Mesothelial cell of epicardium (in vitro differentiated cells): ENCODE measurements at places on chromosomes 4 and X.

DNA sequence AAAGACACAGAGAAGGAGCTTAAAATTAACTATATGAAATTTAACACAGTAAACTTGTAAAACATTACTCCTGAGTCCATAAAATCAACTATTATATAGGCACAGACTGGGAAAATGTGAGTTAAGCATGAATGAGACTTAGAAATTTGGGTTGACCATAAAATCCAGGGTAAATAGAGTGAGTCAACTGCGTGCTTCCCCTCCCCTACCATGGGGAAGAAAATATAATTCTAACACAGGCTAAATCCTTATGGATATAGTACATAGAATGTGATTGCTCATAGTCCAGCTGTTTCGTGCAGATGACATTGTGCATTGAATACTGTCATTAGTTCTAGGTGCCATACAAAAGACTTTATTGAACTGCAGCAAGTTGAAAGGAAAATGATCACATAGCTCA lies 42.2 kb downstream of the KLHL5 start:
- DNase-seq = no peak

GRCh38 chr4:175405961-175406360 lies 406.1 kb downstream of the GPM6A start:
- DNase-seq = no peak

DNA sequence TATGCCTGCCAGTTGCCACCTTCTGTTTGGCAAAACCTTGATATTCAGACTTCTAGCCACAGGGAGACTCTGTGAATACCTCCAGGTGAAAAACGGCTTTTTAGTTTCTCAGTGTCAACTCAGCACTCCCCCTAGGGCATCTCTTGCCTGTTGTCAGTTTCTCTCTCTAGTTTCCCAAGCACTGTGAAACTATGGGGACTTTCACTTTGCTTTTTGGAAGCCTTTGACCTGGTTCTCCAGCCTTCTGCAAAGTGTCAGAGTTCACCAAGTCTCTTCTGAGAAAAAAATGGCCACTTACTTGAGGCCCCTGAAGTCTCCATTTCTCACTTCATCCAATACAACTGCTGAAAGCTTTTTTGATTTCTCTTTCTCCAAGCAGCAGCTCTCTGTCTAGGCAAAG lies 521.5 kb downstream of the INPP4B start:
- DNase-seq = no peak

GRCh38 chr4:3871181-3871852 lies 105.1 kb downstream of the ADRA2C start:
- DNase-seq = peak; percentile 78

- no peak for DNase-seq
These were observed 738.6 kb upstream of the GRIA3 start for GRCh38 chrX:122445466-122445865.

GRCh38 chr4:53490965-53491622 lies 100.2 kb downstream of the LNX1 start:
- no peak for DNase-seq

- DNase-seq = no peak
These were observed 1506.0 kb downstream of the PCDH7 start for GRCh38 chr4:32226204-32226603.

DNA sequence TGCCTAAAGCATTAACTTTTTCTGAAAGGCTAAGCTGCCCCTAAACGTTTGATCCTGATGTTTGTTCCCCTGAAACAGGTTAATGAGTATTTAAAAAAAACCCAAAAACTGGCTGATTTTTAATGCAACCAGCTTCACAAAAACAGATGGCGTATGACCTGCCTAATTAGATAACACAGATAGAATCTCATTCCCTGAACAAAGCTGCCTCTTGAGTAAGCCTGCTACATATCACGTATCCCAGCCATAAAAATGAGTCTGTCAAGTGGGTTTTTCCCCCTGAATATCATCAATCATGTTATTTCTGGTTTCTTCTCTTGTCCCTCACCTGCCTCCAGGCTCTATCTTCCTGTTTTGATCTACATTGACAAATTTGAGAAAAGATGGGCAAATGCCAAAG lies 154.2 kb upstream of the FAM9B start:
- no peak for DNase-seq

- no peak for DNase-seq
These were observed 7.3 kb downstream of the SMIM31 start for GRCh38 chr4:164761241-164761640.

DNA sequence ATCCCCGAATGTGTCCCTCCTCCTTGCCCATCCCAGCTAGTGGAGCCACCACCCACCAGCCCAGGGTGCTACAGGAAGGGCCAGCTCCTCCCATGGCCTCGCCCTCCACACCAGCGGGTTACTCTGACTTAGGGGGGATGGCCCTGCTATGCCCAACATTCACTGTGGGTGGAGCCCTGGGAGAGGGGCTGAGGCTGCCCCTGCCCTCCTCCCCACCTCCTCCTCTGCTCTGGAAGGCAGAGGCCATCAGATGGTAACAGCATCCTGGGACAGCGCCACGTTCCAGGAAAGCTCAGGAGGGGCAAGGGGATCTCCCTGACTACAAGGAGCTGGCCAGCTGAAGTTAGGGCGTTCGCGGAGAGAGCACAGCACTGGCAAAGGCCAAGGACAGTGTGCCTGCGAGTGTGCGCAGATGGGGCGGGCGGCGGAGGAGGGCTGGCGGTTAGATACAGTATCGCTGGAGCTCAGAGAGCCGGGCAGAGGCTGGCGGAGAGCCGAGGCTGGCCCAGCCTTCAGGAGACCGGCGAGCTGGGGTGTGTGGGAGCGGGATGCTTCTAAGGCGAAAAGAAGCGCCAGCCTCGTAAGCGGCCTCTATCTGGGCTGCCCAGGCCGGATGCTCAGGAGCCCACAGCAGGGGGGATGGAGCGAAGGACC lies 1.5 kb downstream of the JAKMIP1 start:
- no peak for DNase-seq

GRCh38 chrX:13373027-13373426 lies 53.2 kb upstream of the ATXN3L start:
- no peak for DNase-seq

DNA sequence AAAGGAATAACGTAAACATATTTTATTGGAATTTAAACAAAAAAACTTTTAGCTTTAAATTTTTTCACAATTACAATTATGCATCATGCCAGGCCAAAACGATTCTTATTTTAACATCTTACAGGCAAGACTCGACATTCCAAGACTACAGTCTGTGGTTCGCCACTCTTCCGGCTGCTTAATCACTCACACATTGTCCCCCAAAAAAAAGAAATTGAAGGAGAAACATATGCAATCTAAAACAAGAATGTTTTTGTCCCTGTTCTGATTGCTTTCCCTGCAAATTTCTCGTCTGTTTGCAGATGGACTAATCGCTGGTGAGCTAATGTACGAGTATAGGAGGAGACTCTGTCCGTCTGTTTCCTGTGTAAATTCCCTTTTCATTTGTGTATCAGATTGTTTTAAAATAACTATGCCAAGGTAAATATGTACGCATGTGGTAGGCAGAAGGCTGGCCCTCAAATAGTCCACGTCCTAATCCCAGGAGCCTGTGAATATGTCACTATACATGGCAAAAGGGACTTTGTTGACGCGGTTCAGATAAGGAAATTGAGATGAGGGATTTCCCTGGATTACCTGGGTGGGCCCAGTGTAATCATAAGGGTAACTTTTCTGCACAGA lies 37.7 kb upstream of the MTNR1A start:
- no peak for DNase-seq

DNA sequence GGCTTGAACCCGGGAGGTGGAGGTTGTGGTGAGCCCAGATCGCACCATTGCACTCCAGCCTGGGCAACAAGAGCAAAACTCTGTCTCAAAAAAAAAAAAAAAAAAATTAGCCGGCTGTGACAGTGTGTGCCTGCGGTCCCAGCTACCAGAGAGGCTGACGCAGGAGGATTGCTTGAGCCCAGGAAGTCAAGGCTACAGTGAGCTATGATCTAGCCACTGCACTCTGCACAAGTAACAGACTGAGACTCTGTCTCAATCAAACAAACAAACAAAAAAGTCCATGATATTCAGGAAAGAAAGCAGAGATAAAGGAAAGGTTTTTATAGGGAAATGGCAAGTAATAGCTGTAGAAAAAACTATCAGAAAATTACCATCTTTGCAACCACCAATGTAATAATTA lies 2.1 kb upstream of the LAGE3 start:
- DNase-seq = no peak

GRCh38 chrX:11151799-11152559 lies 40.8 kb downstream of the HCCS start:
- no peak for DNase-seq

GRCh38 chr4:48047421-48047844 lies 30.9 kb downstream of the NIPAL1 start:
- DNase-seq = no peak

- DNase-seq = no peak
These were observed 55.9 kb upstream of the IL15 start for GRCh38 chr4:141580523-141580922.

- no peak for DNase-seq
These were observed 48.1 kb upstream of the FAM9C start for GRCh38 chrX:13092455-13092941.

DNA sequence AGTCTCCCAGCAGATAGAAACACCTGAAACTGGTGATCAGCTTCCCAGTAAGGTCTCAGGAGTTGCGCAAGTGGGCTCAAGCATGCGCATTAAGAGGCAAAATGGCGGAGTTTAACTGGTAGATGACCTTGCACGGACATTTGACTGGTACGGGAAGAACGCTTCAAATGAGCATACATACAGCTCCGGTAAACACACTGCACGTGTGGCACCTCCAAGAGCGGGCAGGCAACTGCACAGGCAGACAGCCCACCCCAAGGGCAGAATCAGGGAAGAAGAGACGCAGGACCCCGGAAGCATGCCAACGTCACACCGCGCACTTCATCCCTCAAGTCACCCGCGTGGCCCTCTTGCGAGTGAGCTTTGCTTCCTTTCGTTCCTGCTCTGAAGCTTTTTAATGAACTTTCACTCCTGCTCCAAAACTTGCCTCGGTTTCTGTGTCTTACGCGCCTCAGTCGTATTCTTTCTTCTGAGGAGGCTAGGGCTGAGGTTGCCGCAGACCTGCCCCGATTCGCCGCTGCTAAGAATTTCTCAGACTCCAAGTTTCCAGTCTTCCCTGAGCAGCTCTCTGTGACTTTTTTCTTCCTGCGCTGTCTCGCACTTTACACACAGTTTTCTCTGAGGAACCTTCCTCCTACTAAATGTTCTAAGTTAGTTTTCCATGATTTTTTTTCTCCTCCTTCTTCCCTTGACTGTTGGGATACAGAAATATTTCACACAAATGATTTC lies 180.7 kb upstream of the ZFP42 start:
- DNase-seq = no peak

DNA sequence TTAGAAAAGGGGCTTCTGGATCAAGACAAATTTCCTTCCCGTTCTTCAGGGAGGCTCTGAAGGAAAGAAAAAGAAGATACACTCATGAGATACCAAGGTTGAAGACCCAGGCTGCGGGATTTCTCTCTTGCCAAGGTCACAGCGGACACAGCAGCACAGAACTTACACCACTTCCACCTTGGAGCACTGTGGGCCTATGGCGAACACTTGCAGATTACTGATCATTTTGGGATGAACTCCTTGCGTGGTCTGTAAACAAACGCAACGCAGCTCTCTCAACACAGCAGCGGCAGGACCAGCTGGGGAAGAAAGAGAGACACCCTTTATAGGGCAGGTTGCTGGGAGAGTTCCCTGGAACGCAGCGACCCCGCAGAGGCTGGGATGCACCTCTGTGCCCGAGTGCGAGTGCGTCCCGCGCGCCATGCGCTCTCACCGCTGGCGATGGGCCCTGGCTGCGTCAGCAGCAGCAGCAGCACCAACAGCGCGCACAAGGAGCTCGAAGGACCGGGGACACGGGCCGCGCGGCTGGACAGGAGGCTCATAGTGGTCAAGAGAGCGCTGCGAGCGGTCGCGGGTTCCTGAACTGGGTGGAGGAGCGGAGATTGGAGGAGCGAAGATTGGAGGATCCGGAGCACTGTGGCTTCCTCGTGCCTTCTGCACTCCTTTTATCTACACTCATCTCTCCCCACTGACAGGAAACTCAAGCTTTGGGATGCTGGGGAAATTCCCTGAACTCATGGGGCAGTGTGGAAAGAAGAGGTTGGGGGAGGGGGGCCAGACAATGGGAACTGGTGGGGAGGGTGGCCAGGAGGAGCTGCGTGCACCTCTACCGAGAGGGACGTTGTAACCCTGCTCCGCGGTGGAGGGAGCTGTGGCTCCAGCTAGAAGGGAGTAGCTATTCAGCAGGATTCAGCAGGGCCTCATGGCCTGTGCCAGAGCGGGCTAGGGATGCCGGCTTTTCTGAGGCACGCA lies at the start of gene CXCL5:
TSS of gene CXCL5 (minus strand) at position 638 of the 972 bp plus-strand sequence. CDS start at position 542, 96 bp downstream.
- DNase-seq = no peak

- no peak for DNase-seq
These were observed 55.1 kb downstream of the CPZ start for GRCh38 chr4:8647626-8648025.

- no peak for DNase-seq
These were observed 68.3 kb downstream of the CRMP1 start for GRCh38 chr4:5824635-5825034.

DNA sequence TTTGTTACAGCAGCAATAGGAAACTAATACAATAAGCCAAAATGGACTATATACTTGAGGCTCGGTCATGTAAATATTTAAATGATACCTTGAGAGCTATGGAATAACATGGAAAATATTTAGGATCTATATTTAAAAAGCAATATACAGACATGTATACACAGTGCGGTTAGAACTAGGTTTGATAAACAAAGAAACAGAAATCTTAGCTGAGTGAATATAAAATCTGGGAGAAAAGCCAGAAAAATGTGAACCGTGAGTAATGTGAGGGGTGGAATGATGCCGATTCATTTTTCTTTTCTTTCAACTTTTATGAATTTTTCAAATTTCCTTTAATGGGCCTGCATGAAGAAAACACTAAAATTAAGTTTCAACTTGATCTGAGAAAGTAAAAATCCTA lies 104.1 kb downstream of the ATXN3L start:
- no peak for DNase-seq

DNA sequence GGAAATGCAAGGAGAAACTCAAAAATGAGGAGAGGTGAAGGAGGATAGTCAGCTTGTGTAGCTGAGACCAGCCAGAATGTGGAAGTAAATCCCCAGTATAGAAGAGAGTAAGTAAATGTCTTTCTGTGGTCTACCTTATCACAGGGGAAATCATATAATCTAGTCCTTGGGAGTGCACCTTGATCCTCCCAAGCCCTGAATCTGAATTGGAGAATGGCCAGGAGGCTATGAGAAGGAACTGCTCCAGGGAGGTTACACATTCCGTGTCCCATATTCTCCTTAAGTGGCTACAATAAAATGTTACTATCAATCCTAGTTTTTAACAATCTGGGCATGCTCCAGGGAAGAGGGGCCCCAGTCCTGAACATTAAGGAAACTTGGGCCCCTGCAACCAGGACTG lies 10.8 kb downstream of the AGTR2 start:
- DNase-seq = no peak
